NCI-H187 (cell line): ENCODE measurements at places on chromosomes 12 and 14.

- no peak for DNase-seq
Observed at GRCh38 chr14:54438703-54439102, 2.5 kb downstream of the CNIH1 start.

- DNase-seq: no peak
Observed at GRCh38 chr14:70350078-70350477, 9.4 kb downstream of the COX16 start.

GRCh38 chr14:75306927-75307699 lies 28.5 kb downstream of the FOS start:
- no peak for DNase-seq

GRCh38 chr14:90815572-90815821 lies 733 bp downstream of the TTC7B start:
- DNase-seq: no peak

GRCh38 chr12:116804051-116804450 lies 65.9 kb downstream of the RNFT2 start:
- no peak for DNase-seq

GRCh38 chr14:31992011-31992447 lies 85.1 kb upstream of the ARHGAP5 start:
- DNase-seq: no peak

- DNase-seq: no peak
Observed at GRCh38 chr12:77229640-77230442, 164.5 kb upstream of the E2F7 start.

DNA sequence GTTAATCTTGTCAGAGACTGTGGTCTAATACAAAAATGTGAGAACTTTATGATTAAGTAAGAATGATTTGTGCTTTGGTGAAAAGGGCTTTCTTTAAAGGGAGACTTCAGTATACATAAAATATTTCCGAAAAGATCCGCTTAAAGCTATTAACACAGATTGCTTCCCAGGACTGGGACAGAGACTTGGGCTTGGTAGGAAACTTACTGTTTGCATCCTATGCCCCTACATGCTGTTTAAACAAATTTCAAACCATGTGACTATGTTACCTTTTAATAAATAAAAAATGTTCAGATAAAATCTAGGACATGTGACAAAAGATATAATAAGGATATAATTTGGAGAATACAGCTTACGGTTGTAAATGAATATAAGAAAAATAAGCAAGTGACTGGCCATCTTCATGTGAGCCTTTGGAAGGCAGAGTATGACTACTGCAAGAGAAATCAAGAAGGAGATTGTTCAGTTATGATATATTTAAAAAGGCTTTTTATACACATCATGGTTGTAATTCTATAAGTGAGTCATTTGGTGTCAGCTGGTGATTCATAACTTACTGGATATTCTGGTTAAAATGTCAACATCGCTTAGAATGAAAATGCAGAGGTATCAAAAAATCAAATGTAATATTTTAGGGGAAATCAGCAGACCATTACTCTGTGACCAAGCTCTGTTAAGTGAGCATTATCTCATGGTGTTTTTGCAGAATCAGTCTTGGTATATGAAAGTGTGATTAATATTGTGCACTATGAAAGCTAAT lies 234.7 kb upstream of the E2F7 start:
- no peak for DNase-seq

DNA sequence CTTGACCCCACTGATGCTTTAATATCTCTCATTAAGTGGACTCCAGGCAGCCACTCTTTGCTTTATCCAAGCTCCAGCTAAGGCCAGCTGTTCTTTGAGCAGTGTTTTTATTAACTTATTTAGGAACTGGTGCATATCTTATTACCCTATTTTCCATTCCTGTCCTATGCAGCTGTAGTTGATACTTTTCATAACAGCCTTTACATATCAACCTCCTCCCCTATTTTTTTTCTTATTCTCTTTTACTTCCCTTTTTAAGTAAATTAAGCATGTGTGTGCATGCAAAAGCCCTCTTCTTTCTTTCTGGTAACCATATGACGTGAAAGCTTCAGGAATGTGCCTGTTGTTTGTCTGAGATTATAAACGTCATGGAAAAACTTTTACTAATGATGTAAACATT lies 121.2 kb downstream of the PTPRQ start:
- DNase-seq: no peak

DNA sequence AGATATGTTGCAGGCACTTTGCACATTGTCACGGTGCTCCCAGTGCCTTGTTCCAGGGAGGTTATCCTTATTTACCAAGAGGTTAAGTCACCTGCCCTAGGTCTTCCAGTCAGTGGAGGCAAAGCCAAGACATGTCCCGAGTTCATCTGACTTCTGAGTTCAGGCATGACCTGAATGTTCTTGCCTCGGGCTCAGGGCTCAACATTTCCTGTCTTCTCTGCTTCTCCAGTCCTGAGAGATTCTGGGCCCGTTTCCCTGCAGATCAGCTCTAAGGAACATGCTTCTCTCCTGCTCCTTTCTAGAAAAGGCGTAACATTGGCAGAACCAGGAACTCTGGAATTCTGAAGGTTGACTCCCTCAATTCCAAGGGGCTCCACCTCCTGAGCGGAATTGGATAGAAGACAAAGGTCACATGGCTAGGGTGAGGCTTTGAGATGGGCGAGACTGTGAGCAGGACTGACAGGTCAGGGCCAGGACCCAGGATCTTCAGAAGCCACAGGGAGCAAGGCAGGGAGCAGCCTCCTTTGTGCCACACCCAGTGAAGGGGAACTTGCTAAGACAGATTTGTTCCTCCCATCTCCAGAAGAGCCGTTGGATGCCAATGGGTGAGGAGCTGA lies 19.9 kb downstream of the BDKRB2 start:
- no peak for DNase-seq

- DNase-seq: no peak
Observed at GRCh38 chr12:77294016-77294415, 228.6 kb upstream of the E2F7 start.

GRCh38 chr14:34212172-34212929 lies 249.7 kb downstream of the SPTSSA start:
- DNase-seq: no peak

DNA sequence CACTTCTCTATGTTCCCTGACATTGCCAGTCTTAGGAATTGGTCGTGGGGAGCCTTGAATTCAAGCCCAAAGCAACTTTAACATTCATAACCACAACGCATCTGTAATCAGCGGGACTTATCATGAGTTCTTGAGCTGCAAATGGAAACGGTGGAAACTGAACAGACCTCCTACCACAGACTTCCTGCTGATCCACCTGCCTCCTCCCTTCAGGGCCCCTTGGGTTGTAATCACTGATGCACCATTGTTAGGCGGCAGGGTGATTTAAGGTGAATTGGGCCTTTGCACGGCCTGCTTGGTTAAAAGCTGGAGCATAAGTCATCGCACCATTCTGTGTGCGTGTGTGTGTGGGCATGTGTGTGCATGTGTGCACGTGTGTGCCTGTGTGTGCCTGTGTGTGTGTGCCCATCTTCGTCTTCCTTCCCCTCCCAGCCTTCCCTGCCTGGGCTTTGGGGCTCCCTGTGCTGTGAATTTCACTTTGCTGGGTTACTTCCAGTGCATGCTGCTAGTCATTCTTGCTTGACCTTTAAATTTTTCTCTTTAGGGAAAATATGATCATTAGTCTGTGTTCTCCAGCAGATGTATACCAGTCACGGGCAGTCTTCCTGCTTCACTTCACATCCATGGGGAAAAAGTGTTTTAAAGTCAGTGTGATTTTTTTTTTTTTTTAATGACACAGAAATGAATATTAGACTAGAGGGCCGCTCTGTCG lies 29.1 kb downstream of the CHST11 start:
- DNase-seq: no peak

- DNase-seq: no peak
Observed at GRCh38 chr14:56099081-56099797, 19.0 kb upstream of the PELI2 start.

DNA sequence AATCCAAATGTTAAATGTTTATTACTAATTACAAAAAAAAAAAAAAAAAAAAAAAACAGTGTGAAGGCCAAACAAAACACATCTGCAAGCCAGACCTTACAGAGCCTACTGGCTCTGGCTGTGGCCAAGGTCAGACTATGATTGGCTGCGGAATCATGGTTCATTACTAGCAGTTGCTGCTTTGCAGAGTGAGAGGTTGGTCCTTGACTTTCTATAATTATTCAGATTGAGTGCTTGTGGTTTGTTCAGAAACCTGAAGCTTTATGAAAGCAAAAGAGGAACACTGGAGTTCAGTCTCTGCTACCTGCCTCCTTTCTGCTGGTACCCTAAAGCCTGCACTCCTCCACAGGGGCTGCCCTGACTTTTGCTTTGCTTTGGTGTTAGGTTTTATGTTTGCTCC lies 550.9 kb downstream of the BCL11B start:
- DNase-seq: peak; percentile 28

- peak; percentile 32 for DNase-seq
Observed at GRCh38 chr12:110742096-110742717, 484 bp downstream of the PPP1CC start.

- no peak for DNase-seq
Observed at GRCh38 chr14:88380405-88380804, 5.1 kb upstream of the SPATA7 start.

DNA sequence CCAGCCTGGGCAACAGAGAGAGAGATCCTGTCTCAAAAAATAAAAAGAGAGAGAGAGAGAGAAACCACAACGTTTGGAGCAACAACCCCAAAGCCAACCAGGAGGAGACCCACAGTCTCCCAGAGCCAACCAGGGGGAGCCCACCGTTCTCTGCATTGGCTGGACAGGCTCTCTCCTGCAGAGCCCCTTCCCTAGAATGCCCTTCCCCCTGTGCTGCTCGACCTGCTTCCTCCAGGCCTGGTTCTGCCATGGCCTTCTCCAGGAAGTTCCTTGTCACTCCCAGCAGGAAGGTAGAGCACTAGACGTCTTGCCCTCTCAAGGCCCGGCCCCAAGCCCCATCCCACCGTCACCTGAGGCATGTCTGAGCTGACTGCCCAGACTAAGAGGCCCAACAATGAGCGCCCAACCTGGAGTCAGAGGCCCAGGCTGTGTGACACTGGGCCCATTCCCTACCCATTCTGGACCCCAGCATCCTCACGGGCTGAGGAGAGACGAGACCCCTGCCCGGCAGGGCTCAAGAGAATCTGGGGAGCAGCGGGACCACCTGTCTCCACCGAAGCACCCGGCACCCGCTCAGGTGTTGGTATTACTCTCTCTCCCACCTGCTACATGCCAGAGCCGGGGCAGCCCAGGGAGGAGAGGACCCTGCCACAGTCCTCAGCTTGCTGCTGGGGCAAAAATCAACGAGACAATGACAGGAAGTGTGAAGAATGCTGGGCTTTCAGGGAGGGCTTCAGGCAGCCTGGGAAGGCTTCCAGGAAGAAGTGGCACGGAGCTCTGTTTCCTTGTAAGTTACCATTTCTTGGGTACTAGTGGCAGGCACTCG lies 61.2 kb downstream of the DIO3 start:
- DNase-seq: no peak

DNA sequence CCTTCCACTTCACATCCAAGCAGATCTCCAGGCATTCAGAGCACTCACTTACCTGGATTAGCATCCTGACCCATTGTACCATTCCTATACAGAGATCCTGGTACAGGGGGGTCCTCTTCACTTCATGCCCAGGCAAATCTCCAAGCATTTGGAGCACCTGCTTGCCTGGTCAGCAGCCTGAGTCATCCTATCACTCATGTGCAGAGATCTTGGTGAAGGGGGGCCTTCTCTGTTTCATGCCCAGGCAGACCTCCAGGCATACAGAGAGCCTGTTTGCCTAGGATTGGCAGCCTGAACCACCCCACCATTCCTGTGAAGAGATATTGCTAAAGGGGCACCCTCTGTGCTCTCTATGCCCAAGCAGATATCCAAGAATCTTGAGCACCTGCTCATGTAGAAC lies 111.1 kb upstream of the CCDC175 start:
- DNase-seq: no peak

DNA sequence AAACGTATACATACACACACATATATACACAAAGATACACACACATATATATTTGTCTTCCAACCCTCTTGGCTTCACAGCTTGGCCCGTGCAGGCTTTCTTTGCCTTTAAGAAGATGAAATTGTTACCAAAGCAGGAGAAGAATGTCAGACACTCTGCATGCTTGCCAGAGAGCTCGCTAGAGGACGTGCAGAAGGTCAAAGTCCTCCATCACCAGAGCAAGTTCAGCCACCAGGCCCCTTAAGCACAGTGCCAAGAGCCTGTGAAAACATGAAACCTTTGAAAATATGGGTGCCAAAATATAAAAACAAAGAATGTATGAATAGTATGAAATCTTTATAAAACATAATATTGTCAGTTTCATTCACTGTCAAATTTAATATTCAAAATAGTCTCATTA lies 14.9 kb upstream of the MCRS1 start:
- DNase-seq: no peak

DNA sequence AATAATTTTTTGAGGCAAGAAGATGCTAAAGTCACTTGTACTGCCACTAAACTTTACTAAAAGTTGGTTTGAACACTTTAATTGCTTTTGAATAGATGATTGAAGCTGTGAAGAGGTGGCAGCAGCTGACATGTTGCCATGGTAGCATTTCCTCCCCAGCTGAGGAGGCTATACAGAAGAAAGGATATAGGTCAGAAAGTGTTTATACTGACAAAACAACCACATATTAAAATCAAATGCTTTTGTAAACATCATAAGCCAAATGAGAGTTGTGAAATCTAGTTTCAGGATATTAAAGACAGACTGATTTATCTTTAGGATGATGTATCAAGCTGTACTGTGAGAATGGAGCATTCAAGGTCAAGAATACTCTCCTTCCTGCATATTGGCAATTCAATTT lies 41.7 kb downstream of the TSPAN19 start:
- DNase-seq: no peak

DNA sequence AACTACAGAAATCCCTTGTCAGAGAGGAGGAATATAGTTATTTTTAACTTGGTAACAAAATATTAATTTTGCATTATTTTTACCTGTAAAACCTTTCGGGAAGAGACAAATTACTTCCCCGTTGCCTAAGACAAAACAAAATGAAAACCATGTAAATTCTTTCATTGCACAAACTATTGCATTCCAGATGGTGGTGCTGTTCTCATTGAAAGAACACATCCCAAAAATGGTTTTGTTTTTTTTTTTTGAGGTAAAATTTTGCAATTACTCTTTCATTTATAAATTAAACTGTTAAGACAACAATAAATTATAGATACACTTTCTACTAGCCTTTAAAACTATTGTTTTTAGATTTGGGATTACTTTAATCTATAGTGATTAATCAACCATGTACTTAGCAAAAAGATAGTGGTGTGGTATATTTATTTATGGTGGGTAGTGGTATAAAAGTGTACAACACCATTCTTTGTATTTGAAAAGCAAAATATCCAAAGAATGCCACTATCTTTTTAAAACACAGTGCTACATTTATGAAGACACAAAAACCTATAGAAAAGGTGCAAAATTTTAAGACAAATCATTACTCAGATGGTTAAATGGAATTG lies 115.5 kb downstream of the SLC38A1 start:
- DNase-seq: no peak

DNA sequence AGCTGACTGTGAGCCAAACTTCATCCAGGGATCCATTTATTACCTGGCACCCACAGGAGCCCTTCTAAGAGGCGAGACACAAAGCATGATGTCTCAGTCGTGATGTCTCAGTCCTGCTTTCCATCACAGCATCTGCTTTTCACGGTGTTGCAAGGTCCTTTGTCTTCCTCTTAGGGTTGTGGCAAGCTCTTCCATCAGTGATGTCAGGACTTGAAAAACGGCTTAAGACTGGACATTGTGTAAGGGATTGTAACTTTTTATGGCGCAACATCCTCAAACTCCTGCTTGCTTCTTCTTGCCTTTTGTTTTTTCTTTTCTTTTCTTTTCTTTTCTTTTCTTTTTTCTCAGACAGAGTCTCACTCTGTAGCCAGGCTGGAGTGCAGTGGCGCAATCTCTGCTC lies 586.5 kb upstream of the TMEM132C start:
- DNase-seq: no peak
